ENCODE measurements at places on chromosomes 16 and 17.

DNA sequence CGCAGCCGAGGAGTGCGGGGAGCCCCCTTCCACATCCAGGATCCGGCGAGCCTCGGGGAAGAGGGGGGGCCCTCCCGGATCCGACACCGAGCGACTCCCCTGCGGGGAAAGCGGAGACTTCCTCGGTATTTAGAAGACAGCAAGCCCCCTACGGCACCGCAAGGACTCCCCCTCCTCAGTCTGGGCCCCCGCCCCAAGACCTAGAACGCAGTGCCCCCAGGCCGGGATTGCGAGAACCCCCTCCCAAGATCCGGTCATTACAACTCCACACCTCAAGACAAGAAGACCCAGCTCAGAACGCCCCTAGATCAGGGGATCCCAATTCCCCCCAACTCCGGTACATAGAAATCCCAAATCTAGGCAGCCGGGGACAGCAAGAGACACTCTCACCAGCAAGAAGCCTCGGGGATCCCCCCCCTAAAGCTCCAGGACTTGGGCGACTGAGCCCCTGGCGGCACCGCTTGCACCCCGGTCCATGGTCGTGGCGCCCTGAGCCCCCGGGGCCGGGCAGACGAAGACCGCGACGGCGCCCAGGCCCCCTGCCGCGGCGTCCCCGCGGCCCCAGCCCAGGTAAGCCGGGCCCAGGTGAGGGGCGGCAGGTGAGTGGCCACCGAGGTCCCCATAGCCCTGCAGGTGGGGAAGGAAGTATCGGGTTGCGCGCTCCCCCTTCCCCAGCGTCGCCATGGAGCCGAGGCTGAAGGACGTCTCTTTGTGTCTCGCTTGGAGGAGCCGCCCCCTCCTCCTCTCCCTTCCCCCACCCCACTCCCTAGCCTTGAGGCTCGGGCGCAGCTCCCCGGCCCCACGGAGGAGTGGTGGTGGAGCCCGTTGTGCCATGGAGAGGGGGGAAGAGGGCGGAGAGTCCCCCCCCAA lies 641 bp downstream of the SBK1 start:
- no peak for DNase-seq

DNA sequence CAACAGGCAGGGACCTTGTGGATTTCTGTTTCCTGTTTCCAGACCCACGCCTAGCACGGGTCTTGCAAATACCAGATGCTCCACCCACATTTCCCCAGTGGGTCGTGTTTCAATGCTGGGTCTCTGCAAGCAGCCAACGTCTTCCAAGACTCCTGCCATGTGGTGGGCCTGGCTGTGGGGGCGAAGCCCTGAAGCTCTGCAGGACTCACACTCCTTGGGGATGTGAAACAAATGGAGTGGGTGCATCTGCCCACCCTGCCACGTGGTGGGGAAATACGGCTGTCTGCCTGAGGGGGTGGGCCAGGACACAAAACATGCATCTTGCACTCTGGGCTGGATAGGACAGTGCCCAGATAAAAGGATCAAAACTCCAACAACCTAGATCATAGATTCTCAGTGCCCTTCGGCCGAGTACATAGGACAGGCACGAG lies 32.6 kb downstream of the FA2H start:
- no peak for DNase-seq

DNA sequence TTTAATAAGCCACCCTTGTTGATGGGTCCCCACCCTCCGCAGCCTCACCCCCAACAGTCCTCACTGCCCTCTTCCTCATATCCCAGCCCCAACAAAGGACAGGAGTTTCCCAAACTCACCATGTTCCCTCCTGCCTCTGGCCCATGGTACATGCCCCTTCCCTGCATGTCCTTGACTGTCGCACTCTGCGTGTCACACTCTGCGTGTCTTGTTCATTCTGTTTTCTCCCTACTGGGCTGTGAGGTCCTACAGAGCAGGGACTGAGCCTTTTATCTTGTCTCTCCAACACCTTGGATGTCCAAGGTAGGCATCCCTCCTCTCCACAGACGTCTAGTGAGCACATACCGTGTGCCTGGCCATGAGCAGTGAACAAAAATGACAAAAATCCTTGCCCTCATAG lies 154.7 kb downstream of the SOCS1 start:
- no peak for DNase-seq

DNA sequence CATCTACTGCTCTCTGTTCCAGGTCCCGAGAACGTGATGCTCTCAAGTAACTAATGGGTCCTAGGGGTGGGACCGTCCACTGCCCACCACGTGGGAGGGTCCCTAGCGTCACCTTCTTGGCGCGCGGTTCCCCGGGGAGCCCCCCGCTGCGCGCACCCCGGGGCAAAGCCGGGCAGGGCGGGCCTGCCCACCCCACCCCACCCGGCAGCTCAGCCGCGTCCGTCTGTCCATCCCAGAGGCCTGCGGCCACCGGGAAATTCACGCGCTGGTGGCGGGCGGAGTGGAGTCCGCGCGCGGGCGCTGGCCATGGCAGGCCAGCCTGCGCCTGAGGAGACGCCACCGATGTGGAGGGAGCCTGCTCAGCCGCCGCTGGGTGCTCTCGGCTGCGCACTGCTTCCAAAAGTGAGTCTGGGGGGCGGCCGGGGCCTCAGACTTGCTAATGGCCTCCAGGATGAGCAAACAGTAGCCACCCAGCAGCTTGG lies 494 bp downstream of the PRSS41 start:
- DNase-seq = no peak

- DNase-seq = no peak
Measured at GRCh38 chr16:81900014-81900413, 111.3 kb downstream of the SDR42E1 start.

- no peak for DNase-seq
Measured at GRCh38 chr17:75673487-75673886, 6.3 kb downstream of the SAP30BP start.

GRCh38 chr16:84593825-84594724 lies 23.8 kb downstream of the COTL1 start:
- peak; percentile 70 for DNase-seq

DNA sequence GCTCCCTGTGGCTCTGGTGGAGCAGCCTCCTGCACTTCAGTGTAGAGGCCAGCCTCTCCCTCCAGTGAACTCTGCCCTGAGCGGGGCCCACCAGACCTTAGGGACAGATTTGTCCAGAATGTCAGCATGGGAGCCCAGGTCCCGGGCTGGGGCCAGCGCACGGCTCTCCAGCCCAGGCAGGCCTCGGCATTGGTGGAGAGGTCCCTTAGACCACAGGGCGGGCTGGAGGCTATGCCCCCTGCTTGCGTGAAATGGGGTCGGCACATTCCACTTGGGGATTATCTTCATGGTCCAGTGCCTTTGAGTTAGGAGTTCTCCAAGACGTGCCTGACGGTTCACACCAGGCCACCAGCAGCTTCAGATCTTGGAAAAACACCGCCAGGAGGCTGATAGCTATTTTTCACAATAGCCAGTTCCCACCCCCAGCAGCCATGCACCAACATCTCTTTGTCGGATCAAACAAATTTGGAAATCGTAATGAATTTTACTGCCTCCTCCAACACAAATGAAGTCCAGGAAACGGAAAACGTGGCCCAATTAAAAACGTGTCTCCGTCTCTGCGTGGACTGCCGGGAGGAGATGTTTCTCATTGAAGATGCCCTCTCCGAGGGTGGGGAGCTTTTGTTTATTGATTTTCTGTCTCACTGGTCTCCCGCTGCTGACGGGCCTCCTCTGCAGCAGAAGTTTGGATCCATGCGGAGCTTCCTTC lies 110.0 kb upstream of the CIBAR2 start:
- DNase-seq = no peak

DNA sequence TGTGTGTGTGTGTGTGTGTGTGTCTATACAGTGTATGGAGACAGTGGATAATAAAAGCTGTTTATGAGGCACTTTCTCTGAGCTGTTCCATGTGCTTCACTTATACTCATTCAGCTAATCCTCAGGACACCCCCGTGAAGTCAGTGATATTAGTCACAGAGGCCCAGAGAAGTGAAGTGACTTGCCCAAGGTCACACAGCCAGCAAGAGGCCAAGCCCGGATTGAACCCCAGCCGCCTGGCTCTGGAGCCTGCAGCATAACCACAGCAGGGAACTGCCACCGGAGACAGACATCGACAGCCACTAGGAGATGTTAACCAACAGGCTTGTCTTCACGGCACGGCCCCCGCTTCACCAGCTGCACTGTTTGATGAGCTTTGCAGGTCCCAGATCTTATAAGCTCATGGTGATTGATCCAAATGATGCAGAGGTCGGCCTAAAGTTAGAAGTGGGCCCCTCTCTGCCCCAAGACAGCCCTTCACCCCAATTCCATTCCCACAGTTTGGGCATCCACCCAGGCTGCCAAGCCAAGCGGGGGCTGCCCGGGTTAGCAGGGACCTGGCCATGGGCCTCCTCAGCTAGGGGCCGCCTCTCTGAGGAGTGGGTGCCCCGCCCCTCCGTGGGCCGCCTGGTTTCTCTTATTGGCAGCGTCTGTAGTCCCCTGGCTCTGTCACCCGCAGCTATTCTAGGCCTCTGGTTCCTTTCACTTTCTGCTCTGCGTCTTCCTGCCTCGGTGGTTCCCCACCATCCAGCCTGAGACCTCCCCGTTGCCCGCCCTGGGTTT lies 30.9 kb downstream of the SOCS1 start:
- DNase-seq = peak; percentile 79

DNA sequence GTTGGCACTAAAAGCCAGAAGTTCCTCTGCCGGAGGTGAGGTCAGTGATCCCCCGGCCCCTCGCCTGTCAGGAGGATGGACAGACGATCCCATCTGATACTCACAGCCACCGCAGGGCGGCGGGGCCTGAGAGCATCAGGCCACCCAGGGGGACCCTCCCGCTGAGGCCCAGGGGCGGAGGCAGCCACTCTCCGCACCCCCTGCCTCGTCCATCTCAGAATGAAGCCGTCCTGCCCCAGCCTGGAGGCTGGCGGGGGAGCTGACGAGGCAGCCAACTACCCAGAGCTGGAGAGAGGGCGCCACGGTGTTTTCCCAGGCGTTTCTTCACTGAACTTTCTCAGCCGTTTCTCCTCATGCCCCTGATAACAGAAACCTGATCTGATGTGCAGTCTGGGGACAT lies 22.6 kb downstream of the TPSD1 start:
- DNase-seq = no peak

GRCh38 chr16:81796583-81797346 lies 17.7 kb downstream of the PLCG2 start:
- DNase-seq = no peak

DNA sequence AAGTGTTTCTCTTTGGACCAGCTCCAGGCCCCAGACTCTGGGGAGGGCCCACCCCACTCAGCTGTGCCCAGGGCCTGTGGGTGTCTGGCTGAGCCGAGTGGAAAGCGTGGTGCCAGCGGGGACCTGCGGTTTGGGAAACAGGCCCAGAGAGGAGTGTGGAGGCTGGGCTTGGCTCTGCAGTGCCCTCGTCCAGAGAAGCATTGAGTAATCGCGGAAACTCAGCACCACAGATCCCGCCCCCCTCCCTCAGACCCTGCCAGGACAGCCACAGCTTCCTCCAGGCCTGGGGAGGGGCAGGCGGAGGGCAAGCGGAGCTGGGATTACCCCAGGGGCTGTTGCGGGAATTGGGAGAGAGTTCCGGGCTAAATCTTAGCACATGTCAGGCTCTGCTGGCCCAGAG lies 14.6 kb upstream of the PITPNA start:
- DNase-seq = no peak

DNA sequence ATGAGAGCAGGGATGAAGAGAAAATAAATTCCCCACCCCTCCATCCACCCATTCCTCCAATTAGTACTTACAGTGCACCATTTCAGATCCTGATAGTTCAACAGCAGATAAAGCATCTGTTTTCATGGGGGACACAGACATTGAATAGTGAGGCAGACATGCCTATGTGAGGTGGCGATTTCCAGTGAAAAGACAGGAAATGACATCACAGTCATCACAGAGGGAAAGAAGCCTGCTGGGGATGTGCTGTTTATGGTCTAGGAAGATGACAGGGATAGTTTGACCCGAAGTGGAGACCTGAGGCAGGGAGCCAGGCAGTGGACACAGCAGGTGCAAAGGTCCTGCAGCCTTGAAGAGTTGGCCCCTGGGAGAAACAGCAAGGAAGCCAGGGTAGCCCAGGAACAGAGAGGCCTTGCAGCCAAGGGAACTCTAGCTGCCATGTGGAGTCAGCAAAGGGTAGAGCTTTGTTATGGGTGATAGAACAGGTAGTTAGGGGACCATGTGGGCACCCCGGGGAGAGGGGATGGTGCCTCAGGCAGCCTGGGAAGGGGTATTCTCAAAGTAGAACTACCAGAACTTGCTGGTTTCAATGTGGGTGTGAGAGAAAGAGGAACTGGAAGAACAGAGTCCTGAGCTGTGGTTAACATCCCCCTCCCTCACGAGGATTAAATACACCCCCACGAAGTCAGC lies 256.6 kb downstream of the CPPED1 start:
- DNase-seq = no peak

- DNase-seq = no peak
Measured at GRCh38 chr16:74931445-74931844, 53.5 kb downstream of the WDR59 start.

DNA sequence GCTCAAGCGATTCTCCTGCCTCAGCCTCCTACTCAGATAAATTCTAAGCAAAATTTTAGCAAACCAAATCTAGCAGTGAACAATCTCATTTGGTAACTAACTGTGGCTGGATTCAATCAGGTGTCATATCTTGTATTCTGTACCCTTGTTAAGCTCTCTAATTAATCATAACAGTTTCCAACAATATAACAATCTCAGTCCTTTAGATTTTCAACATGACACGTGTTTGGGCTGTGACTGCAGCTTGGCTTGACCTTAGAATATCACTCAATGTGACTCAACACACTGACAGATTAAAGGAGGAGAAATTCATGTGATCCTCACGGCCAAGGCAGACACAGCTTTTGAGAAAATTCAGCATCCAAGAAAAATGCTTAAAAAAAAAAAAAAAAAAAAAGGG lies 133.6 kb downstream of the BANP start:
- no peak for DNase-seq

- DNase-seq = peak; percentile 68
Measured at GRCh38 chr16:11051879-11052808, 107.8 kb downstream of the CLEC16A start.

GRCh38 chr16:17641990-17642389 lies 171.2 kb upstream of the XYLT1 start:
- DNase-seq = no peak

- no peak for DNase-seq
Measured at GRCh38 chr16:31036691-31037090, 3.3 kb downstream of the STX4 start.

- DNase-seq = no peak
Measured at GRCh38 chr16:76976101-76976500, 214.9 kb upstream of the MON1B start.

- no peak for DNase-seq
Measured at GRCh38 chr16:79996321-79996720, 395.8 kb upstream of the MAF start.

GRCh38 chr17:53736516-53737240 lies 86.0 kb upstream of the KIF2B start:
- no peak for DNase-seq

DNA sequence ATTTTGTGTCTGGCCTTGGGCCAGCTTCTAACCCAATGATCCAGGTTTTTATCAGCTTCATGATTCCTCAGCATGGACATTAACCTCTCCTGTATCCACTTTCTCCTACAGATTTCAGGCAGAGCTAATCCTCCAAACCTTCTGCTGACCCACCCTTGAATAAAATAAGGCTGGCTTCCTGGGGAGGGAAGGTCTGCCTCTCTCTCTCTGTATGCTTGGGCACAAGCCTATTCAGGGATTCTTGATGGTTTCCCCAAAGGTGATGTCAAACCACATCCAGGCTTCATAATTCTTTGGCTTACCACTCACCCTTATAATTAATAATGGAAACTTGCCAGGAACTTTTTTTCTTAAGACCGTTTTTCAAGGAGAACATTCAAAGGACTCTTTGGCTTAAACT lies 240.1 kb downstream of the UTP18 start:
- DNase-seq = no peak

All from stimulated activated naive CD4-positive, alpha-beta T cell treated with Interleukin-2 at 50 U/mL for 16 hours (primary cell).